ENCODE measurements at places on chromosomes 11 and 22. TPM values are rescaled to one million over a fixed set of nuclear protein-coding genes. Genes with fewer than 3 reads are reported as not detected.

The PAK1 gene
- total RNA-seq, result 91.5 TPM

- no peak for DNase-seq
Observed at GRCh38 chr11:45905095-45905494, 2.0 kb downstream of the FREY1 start.

The FGF3 gene
- total RNA-seq, result not detected

The OR6A2 gene
- total RNA-seq, result not detected

GRCh38 chr11:17986711-17987220 is 26.1 kb downstream of the SERGEF start:
- DNase-seq, result no peak

DNA sequence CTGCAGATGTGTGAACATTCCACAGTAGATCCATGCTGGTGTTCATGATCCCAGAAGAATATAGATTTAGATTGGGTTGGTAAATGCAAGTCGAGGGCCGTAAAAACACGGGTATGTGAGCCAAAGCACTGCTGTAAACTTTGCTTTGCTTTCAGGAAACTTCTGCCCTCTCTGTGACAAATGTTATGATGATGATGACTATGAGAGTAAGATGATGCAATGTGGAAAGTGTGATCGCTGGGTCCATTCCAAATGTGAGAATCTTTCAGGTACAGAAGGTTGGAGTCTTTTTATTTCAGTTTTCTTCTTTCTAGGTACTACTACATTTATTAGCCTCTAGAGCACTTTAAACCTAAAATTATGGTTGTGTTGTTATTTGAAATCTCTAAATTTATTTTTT is 36.2 kb upstream of the TTC36 start:
- no peak for DNase-seq

DNA sequence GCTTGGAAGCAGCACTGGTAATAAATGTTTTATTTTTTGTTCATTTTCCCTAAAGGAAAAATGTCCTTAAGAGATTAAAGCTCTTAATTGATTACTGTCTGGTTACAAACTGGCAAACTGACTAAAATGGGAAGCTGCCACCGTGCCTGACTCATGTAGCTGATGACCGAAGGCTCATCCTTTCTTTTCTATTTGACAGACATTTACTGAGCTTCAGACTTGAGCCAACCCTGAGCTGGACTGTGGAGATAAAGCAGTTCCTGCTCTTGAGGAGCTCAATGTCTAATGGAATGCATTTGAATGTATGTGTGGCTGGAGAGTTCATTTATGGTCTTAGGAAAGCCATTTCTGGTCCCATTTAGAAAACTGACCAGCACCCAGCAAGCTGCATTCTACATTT is 91.3 kb downstream of the RNF169 start:
- no peak for DNase-seq

- DNase-seq, result no peak
Observed at GRCh38 chr22:22773979-22774604, 113.5 kb upstream of the IGLL5 start.

GRCh38 chr22:19865141-19865829 is 10.6 kb upstream of the GNB1L start:
- DNase-seq, result no peak

DNA sequence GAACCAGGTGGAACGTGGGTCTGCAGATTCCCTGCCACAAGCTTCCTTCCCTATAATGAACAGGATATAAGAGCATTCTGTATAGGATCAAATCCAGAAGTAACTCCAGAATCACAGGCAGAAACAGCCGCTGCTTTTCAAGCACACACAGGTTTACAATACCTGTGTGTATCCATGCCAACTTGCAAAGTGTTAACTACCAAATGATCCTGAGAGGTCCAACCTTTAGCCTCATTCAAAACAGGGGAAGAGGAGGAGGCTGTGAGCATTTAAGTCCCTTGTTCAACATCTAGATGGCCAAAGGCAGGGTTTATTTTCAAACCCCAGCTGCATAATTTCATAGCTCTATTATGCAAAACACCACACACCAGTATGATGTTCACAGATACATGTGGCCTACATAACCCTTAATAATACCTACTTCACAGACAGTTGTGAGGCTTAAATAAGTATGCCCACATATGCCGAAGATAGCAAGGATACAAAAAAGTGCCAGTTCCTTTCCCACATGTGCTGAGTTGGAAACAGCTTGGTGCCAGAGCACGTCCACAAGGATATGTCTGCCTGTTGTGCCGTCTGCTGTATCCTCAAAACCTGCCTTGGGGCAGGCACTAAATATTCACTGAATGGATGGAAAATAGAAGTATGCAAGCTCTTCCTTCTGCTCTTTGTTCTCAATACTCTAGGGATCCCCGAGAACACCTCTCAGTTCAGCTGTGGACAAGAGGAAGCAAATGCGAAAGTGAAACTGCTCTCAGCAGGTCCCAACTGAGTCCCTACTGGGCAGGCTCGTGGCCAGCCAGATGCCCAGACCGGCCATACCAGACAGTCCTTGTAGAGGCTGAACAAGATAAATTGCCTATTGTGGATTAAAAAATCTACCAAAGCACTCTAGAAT is 66.8 kb downstream of the LARGE1 start:
- DNase-seq, result peak; percentile 83

The OR8A1 gene
- not detected for total RNA-seq

GRCh38 chr22:37037669-37038068 is 13.9 kb upstream of the KCTD17 start:
- DNase-seq, result no peak

- DNase-seq, result no peak
Observed at GRCh38 chr11:96798445-96798844, 408.6 kb downstream of the JRKL start.

The ABTB2 gene
- 1.5 TPM for total RNA-seq

The TTC36 gene
- total RNA-seq, result 0.86 TPM

DNA sequence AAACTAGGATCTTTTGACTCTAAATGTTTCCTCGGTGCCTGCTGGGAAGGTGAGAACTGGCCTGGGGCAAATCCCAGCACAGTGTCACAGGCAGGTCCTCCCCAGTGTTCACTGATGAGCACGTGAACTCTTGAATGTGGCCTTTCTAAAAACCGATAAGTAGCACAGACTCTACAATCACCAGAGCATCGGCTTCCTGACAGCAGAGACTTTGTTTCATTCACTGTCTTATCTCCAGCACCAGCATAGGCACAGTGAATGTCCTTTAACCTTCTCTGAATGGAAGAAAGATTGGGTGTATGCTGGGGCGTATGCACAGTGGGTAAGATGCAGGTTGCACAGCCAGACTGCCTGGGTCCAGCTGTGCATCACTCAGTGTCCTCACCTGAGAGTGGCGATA is 59.3 kb upstream of the EIF3D start:
- DNase-seq, result no peak

Data from LHCN-M2 (cell line).